HFF-Myc (cell line): ENCODE measurements at places on chromosomes 6 and 20.

- DNase-seq = no peak
Observed at GRCh38 chr6:39273406-39273821, 40.8 kb downstream of the KCNK17 start.

DNA sequence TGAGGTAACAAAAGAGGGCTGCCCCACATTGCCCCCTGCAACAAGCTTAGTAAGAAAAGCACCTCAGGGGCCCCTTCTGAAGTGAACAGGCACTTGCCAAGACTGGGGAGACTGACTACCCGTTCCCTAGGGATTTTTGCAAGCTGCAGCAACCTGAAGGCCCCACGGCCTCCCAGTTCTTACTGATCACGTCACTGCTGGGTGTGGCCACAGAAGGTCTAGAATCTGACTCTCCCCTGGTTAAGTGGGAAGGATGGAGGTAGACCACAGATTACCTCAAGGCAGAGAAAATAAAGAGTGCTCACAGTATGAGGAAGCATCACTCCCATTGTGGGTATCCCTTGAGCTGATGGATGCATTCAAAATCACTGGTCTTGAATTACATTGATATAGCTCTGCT lies 201.5 kb upstream of the KCNQ5 start:
- DNase-seq = no peak

GRCh38 chr20:49187330-49187850 lies 744 bp downstream of the STAU1 start:
- no peak for DNase-seq

GRCh38 chr6:127389706-127390105 lies 46.3 kb upstream of the ECHDC1 start:
- DNase-seq = no peak

DNA sequence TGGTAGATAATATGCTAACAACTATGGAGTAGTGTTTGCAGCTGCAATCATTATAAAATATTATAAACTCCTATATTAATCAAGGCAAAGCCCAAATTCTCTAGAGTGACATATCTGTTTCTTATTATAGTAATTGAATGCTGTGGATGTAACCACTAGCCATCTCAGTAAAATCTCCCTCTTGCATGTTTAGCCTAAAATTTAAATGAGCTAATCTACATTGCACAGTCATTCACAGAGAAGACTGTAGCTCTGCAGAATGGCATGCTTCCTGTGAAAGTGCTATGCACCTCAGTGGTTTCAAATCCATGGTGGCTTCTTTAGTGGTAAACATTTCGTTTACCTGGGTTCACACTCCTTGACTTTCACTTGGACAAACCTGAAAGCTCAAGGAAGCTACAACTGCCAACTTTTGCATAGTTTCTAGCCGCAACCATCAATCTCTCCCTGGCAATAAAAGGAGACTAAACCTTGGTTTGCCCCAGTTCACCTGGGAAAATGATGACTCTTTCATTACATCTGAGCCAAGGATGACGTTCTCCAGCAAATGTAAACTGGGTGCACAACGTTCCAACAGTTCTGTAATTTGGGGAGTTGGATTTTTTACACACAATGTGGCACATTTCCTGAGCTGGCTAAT lies 47.2 kb downstream of the FILIP1 start:
- no peak for DNase-seq

GRCh38 chr6:89781070-89782034 lies 38.2 kb downstream of the MDN1 start:
- no peak for DNase-seq

- DNase-seq = no peak
Observed at GRCh38 chr6:139291813-139292619, at the start of gene TXLNB. TSS of gene TXLNB (minus strand) at chr6:139291998. CDS start at chr6:139288899, 3,099 bp downstream.

DNA sequence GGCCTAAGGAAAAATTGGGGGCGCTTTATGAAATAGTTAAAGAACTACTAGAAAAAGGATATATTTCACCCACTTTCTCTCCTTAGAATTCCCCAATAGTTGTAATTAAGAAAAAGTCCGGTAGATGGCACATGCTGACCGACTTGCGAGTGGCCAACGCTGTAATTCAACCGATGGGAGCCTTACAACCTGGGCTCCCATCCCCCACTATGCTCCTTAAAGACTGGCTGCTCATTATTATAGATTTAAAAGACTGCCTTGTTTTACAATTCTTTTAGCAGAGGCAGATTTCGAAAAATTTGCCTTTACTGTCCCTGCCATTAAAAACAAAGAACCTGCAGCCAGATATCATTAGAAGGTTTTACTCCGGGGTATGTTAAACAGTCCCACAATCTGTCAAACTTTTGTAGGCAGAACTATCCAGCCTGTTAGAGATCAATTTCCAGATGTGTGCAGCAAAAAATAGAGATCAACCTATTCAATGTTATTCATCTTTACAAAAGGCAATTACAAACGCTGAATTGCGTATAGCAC lies 58.5 kb upstream of the PRSS16 start:
- DNase-seq = peak; percentile 63

DNA sequence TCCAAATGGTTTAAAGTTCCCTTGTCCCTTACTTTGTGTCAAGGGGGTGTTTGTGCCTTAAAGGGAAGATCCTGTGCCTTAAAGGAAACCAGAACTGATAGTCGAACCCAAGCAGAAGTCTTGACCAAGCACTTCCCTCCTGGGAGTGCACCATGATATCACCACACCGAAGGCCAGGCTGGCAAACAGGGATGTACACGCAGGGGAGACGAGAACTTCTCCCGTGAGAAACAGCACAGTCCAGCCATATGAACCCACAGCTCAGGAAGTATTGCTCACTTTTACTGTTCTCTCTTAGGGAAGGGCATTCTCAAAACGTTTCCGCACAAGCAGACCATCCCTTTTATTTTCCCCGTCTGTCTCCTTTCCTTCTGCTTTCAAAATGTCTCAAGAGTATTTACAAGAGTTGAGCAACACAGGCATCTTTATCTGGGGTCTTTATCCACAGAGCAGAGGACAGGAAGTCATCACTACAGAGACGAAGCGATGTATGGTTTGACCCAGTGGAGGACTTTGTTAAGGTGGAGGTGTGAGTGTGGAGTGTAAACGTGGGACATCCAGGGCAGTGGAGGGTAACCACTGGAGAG lies 12.8 kb upstream of the SERPINB1 start:
- DNase-seq = no peak

DNA sequence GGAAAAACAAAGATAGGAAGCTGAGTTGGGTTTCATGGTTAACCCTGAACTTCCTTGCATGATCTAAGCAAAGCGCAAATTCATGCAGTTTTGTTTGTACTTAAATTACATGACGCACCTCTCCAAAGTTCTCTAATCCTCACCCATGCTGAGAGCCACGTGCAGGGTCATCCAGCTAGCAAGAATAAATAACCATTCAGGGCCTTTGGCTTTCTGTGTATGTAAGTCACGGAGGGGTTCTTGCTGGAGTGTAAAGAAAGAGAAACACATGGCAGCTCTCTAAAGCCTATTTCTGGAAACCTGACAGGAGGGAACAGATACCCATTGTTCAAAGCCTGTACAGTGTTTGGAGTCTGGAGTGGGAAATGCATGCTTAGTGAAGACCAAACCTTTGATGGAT lies 171.7 kb upstream of the CCN2 start:
- DNase-seq = no peak

GRCh38 chr6:20916086-20916485 lies 381.8 kb downstream of the CDKAL1 start:
- DNase-seq = no peak

DNA sequence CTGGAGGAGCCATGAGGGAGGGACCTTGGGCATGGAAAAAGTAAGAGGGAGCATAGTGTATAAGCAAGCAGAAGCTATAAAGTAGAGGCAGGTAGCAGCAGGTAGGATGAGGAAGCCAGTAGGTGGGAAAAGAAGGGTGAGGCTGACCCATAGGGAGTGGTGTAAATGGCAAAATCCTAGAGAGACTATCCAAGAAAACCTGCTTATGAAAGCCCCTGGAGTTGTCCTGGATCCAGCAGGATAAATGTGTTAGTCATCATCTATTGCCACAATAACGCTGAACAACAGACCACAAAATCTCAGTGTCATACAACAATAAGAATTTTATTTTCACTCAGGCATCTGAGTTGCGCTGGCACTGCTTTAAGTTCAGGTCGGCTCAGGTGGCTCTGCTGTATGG lies 30.2 kb downstream of the CHD6 start:
- DNase-seq = peak; percentile 31

GRCh38 chr6:144197919-144198318 lies 47.6 kb downstream of the STX11 start:
- no peak for DNase-seq

- DNase-seq = no peak
Observed at GRCh38 chr20:47740862-47741184, 44.5 kb downstream of the SULF2 start.

GRCh38 chr6:35299674-35300073 lies 2.1 kb downstream of the DEF6 start:
- DNase-seq = no peak

DNA sequence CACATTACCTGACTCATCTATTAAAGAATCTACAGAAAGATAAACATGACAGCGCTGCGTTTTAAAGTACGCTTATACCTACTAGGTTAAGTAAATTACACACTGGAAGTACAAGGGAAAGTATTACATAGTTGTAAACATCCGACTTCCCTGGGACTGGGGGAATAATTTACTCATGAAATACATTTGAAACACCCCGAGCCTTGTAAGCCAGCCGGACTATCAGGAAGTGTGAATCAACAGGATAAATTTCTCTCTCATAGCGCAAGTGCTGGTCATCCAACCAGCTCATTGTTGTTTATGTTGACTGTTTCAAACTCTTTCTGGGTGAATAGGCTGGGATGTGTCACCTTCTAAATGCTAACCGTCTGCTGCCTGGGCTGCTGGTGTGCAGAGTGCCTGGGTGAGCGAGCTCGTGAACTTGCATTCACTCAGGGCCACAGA lies 4.9 kb downstream of the BMP6 start:
- DNase-seq = no peak

DNA sequence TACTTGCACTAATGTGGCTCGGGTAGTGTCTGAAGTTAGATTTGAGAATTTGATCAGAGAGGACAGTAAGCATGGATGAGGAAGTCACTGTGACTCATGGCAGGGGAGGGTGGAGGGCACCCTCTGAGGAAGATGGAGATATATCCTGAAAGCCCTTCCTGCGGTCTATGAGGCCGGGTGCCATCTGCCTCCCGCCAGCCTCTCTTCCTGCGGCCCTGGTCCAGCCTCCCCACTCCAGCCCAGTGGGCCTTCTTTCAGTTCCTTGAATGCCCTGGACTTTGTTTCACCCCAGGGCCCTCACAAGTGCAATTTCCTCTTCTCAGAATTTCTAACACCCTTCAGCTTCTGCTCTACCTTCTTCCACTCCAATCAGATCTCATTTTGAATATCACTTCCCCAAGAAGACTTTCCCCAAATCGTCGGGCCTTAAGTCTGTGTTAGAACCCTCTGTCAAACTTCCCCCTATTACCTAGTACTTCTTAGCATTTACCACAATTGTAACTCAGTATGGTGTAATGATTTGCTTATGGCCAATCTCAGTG lies 20.2 kb upstream of the TNFAIP3 start:
- DNase-seq = no peak
